Activated T-helper 1 cell treated with Interleukin-2 at 50 U/mL for 16 hours (primary cell): ENCODE measurements at places on chromosomes 6 and 20.

- DNase-seq = no peak
Observed at GRCh38 chr6:156336089-156336488, 441.1 kb upstream of the ARID1B start.

- no peak for DNase-seq
Observed at GRCh38 chr20:40673442-40673841, 15.6 kb downstream of the MAFB start.

DNA sequence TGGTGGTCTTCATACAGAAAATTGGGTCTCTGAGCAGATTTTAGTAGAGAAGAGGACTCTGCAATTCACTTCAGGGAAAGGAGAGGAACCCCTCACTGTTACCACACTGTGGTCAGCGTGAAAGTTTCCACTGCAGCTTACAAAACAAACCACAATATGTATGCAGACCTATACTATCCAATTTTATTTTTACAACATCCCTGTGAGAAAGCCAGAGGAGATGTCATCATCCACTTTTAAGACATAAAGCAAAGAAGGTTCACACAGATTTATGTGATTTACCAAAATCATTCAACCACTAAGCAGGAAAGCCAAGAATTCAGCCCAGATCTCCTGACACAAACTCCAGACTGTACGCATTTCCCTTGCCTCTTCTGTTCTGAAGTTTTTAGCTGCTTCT is 442.4 kb downstream of the FRK start:
- no peak for DNase-seq

- DNase-seq = no peak
Observed at GRCh38 chr20:33685328-33686099, 671 bp downstream of the E2F1 start.

- no peak for DNase-seq
Observed at GRCh38 chr6:5464099-5464885, 203.0 kb downstream of the FARS2 start.

GRCh38 chr6:163419413-163420288 is 5.1 kb downstream of the QKI start:
- no peak for DNase-seq

DNA sequence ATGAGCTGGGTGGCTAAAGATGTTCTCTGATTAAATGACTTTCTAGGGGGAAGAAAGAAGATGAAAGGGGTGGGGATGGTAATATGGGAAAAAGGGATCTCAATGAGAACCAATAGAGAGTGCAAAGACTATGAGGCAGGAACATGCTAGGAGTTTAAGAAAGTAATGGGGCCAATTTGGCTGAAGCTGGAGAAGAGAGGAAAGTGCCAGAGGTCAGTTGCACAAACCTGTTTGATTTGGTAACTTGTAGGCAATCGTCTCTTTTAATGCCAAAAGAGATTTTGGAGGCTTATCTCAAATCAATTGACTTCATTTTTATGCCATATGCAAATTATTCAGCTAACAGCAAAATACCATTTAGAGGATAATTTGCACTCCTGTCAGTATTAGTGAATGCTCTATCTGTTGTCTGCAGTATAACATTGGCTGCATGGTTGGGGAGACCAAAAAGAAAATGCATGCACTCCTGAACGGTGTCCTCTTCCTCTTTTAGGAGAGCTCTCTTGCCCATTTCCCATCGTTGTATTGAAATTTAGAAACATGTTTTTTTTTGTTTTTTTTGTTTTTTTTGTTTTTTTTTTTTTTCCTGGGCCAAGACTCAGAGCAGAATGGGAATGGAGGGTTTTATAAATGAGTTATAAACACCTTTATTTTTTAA is 193.9 kb downstream of the BTBD3 start:
- DNase-seq = no peak

- no peak for DNase-seq
Observed at GRCh38 chr6:93790981-93791380, 371.6 kb upstream of the EPHA7 start.
